Occipital lobe (tissue), 3 donors: ENCODE measurements at places on chromosomes 12 and 14. TPM values are rescaled to one million over a fixed set of nuclear protein-coding genes. Genes with fewer than 3 reads are reported as not detected.

GUCY2C gene
- under 0.01 TPM for total RNA-seq

RERGL gene
- total RNA-seq = 1.7 TPM

ARHGDIB gene
- total RNA-seq = 5.8 TPM

RDH12 gene
- 0.31 TPM for total RNA-seq

CNIH1 gene
- 39.3 TPM for total RNA-seq

DAO gene
- total RNA-seq = not detected

KITLG gene
- total RNA-seq = 90.8 TPM

GRCh38 chr14:43983721-43984120 is 523.4 kb downstream of the FSCB start:
- no peak for DNase-seq

- no peak for DNase-seq
These were observed 35.1 kb downstream of the CCNK start for GRCh38 chr14:99516156-99516870.

DNA sequence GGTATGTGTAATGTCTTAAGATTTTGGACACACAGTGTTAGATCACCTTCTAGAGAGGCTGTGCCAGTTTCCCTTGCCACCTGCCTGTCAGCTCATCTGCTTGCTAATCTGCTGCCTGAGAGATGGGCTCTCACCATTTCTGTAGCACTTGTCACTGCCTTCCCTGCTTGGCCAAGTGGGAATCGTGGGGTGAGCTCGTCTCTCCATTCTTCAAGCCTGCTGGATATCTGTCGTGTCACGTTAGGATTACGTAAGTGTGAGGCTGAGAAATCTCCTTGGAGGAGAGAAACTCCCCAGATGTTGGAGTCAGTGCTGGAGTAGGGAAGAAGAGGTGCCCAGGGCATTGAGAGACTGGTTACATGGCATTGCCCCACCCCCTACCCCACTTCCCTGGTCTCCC is 8.6 kb upstream of the RPH3A start:
- DNase-seq = no peak

- no peak for DNase-seq
These were observed 465.5 kb downstream of the PDZRN4 start for GRCh38 chr12:41653386-41654326.

DNA sequence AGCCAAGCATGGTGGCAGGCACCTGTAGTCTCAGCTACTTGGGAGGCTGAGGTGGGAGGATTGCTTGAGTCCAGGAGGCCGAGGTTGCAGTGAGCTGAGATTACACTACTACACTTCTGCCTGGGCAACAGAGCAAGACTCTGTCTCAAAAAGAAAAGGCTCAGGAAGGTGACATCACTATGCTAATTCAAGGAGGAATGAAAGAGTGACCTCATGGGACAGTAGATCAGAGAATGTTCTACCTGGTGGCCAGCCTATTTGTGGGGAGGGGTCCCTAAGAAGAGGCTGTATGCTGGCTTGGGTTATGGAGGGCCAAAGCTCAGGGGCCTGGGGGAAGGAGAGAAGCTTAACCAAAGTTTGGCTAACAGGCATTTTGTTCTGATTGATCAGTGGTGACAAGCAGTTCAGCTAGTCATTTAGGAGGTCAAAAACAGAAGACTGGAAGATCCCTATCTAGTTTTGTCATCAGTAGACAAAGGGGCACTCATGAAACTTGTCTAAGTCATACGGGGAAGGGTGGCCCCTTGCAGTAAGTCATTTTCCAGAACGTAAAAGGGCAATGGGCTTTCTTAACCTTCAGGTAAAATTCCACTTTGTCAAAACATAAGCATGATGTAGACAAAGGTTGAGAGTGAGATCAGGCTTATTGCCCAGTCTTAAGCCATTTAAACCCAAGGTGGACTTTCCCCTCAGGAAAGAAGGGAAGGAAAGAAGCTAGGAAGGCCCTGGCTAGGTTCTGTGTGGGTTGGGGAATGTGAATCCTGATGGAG is 60.8 kb upstream of the EEA1 start:
- no peak for DNase-seq

- DNase-seq = no peak
These were observed 839 bp downstream of the CLEC9A start for GRCh38 chr12:10031321-10031720.

DNA sequence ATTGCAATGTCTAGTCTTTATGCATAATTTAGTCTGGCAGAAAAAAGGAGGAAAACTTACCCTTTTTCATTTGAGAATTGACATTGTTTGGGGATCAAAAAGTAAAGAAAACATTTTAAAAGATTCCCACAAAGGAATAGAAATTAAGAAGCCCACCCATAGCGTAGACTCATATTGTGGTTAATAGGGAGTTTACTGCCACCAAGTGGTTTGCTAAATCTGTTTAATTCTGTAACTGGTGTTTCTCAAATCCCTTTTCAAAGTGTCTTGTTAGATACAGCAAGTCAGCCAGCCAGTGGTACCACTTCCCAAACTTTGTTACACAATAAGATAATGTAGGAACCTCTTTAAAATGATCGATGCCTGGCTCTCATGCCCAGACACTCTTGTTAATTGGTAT is 180.3 kb downstream of the IPO8 start:
- DNase-seq = no peak

- DNase-seq = no peak
These were observed 387 bp upstream of the IPO8 start for GRCh38 chr12:30696103-30696408.

DNA sequence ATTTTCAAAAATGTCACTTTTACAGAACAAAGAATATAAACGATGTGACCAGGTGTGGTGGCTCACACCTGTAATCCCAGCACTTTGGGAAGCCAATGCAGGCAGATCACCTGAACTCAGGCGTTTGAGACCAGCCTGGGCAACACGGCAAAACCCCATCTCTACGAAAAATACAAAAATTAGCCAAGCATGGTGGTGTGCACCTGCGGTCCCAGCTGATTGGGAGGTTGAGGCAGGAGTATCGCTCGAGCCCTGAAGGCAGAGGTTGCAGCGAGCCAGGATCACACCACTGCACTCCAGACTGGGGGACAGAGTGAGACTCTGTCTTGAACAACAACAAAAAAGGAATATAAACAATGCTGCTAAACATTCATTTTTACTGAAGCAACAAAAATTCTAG is 15.2 kb downstream of the HEATR5A start:
- no peak for DNase-seq

DNA sequence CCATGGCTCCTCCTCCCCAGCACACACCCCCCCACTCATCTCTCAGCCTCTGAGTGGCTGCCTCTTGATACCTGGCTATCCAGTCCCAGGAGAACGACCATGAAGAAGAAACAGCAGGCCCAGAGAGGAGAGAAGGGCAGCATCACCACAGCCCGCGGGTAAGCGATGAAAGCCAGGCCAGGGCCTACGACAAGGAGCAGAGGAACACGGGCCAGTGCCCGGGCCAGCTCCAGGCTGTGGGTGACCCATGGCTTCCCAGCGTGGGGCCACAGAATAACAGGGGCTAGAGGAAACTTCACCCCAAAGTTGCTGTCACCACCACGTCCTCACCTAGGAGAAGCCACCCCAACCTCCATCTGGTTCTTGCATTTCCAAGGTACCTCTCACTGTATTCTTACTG is 10.4 kb upstream of the SLC6A12 start:
- no peak for DNase-seq

GRCh38 chr12:99522456-99522855 is 125.1 kb upstream of the GARIN6 start:
- DNase-seq = no peak

DNA sequence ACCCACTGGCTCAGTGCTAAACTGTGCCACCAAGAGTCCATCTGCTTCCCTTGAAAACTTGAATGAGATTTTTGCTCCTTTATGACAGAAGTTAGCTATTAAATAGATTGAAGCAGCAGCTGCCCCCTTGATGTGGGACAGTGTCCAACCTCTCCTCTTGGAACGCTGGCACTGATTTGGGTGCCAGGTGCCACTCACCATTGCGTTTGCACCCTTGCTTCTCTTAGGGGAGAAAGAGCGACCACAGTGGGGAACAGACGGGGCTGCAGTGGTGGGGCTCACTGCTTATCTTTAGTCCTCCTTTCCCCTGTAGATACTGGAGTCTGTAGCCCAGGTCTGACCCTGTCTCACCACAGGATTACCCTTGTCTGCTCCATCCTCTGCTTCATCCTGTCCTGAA is 9.4 kb downstream of the EP400 start:
- DNase-seq = no peak
